Thyroid gland (tissue), 4 donors: ENCODE measurements at places on chromosomes 16 and 17. TPM values are rescaled to one million over a fixed set of nuclear protein-coding genes. Genes with fewer than 3 reads are reported as not detected.

GRCh38 chr16:56306690-56307533, 115.6 kb downstream of the GNAO1 start:
- no peak overlapping the region for H3K27ac ChIP-seq
- no peaks in the 10 kb centered on the region for H3K27me3 ChIP-seq
- H3K4me1 ChIP-seq = peaks cover 7% of the 10 kb centered on the region
- no peak for DNase-seq
- H3K4me3 ChIP-seq = no peak overlapping the region

ENPP7 gene
- not detected for total RNA-seq

DNA sequence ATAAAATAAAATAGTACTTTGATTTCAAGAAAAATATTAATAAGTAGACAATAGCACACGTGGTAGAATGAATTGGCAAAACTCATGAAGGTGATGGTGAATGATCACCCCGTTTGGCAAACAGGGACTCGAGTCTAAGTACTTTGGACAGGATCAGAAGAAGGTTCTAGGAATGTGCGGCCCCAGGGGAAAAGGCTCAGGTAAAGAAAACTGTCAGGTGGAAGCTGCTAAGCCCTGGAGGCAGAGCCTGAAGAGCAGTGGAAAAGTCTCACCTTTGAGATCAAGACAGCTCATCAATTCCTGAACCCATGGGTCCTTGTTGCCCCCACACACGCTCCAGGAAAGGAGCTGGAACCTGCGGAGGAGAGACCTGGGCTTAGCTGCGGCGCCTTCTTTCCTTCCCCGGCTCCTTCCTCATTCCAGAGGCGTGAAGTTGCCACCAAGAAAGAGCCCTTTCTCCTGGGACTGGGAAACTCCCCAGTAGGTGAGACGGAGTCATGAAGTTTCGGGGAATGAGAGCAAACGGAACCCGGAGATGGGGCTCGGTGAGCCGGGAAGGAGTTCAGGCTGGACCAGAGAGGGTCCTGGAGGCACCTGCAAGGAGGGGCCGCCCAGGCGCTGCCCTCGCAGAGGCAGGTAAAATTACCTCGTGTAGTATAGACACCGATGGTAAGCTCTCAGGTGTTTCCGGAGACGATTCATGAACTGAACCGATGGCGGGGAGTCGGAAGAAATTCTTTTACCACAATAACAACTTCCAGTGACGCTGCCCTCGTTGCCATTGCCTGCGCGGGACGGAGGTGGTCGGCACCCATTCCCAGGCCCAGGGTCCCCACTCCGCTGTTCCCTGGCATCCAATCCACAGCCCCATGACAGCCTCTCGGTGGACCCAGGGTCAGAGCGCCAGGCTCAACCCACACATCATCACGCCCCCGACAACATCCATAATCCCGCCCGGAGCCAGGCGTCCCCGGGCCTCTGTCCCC, 1.2 kb upstream of the ZMYND15 start:
- no peak overlapping the region for H3K27ac ChIP-seq
- H3K36me3 ChIP-seq = no peaks in the 10 kb centered on the region
- DNase-seq = no peak
- no peaks in the 10 kb centered on the region for H3K27me3 ChIP-seq
- peaks cover 9% of the 10 kb centered on the region for H3K4me1 ChIP-seq

GRCh38 chr17:4170639-4171280, 27.8 kb downstream of the CYB5D2 start:
- H3K36me3 ChIP-seq = peaks cover 73% of the 10 kb centered on the region
- H3K4me3 ChIP-seq = no peak overlapping the region
- no peaks in the 10 kb centered on the region for H3K4me1 ChIP-seq
- H3K27me3 ChIP-seq = no peaks in the 10 kb centered on the region
- H3K27ac ChIP-seq = no peak overlapping the region
- DNase-seq = no peak
